Activated naive CD4-positive, alpha-beta T cell treated with anti-CD3 and anti-CD28 coated beads, Interleukin-2, amount 50 U/mL, for 16 hours (primary cell): ENCODE measurements at places on chromosomes 4 and X.

- no peak for DNase-seq
These were observed 389.4 kb downstream of the GALNTL6 start for GRCh38 chr4:172202480-172203076.

GRCh38 chr4:141046255-141046654 is 87.0 kb downstream of the RNF150 start:
- DNase-seq, result no peak

GRCh38 chr4:89765966-89766365 is 71.0 kb downstream of the SNCA start:
- DNase-seq, result no peak

GRCh38 chr4:41216294-41217019 is 2.1 kb upstream of the APBB2 start:
- DNase-seq, result peak; percentile 65

DNA sequence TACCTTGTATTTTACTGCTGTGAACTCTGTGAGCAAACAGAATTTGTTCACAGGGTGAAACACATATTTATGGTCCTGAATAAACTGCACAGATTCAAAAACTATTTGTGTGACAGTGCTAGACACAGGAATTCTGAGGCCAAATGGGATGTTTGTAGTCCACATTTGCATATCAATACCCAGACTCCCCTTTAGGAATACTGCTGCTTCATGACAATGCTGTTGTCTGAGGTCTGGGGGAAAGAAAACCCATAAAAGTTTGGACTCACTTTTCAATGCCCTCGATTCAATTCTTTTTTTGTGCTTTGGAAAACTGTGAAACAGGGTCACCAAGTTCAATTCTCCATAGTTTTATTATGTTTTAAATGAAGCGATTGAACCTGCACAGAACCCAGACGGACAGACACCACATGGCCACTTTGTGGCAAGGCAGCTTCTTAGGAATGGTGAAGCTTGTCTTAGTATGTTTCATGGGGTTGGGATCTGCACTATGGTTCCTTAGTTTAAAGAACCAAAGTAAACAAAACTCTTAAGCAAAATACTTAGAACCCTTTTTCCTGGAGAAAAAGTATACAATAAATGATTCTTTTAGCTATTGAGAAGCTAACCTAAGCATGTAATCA is 92.3 kb upstream of the MAD2L1 start:
- no peak for DNase-seq

GRCh38 chrX:146581981-146582712 is 227.4 kb upstream of the CXorf51B start:
- no peak for DNase-seq

GRCh38 chrX:88865634-88866033 is 118.6 kb downstream of the CPXCR1 start:
- DNase-seq, result no peak

GRCh38 chrX:131402124-131402811 is 113.2 kb upstream of the IGSF1 start:
- no peak for DNase-seq

GRCh38 chr4:172104539-172104938 is 291.3 kb downstream of the GALNTL6 start:
- no peak for DNase-seq

- no peak for DNase-seq
These were observed 173.8 kb upstream of the DCAF12L2 start for GRCh38 chrX:126339928-126340327.

GRCh38 chr4:86001591-86001990 is 358.3 kb downstream of the MAPK10 start:
- DNase-seq, result no peak

DNA sequence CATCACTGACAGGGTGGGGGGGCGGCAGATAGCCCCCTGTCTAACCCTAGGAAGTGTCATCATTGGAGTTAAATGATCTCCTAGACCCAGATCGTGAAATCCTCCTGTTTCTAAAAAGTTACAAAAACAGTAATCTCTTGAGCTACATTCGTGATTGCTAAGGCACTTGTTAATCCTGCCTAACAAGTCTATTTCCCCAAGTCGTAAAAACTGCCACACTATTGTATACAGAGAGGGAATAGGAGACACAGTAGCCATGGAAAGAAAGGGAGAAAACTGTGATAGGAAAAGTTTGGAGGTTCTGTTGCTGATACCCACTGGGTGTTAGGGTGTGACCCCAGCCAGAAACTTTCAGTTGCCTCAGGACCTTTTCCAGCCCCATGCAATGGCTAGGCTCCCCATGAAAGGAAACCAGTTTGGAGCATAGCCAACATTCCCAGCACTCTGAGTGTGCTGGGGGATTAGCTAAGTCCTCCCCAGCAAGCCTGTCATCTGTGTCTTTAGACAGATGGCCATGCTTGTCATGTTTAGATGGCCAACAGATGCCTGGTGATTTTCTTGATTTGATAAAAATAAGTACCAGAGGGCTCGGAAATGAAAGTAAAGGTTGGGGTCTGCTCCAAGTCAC is 63.3 kb upstream of the ANXA10 start:
- DNase-seq, result no peak

- no peak for DNase-seq
These were observed 740.9 kb downstream of the ARAP2 start for GRCh38 chr4:35503435-35503834.

- DNase-seq, result no peak
These were observed 3.2 kb upstream of the PCDH19 start for GRCh38 chrX:100413229-100413628.

GRCh38 chr4:184503869-184504300 is 29.5 kb upstream of the IRF2 start:
- DNase-seq, result no peak

GRCh38 chrX:120752431-120753082 is 122.7 kb upstream of the C1GALT1C1 start:
- DNase-seq, result no peak

DNA sequence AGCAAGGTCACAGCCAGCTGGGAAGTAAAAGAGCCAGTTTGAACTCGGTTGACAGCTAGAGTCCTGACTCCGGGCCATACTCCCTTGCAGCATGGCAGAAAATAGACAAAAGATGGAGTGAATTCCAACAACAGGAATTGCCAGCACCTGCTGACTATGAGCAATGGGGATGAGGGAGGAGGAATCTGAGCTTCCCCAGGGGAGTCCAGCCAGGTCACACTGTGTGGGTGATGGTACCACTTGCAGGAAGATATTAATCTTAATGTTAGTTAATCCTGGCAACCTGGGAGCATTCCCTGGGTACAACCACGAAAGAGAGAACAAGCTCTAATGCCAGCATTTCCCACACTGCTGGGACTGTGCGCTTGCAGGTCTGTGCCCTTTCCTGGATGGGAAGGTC is 48.1 kb upstream of the S100G start:
- DNase-seq, result no peak

DNA sequence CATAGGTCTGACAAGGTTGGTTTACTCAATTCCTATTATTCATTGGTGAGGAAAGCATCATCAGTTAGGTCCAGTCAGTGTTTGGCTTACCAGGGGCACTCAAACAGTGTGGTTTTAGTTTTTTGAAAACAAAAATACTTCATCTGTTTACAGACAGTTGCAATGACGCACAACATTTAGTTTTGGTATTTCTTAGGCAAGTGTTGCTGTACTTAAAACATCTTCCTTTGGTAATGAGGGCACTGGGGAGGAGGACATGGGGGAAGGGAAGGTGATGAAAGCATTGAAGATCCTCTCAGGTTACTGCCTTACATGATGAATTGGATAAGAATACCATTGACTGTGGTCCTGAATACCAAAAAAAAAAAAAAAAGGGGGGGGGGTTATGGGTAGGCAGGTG is 93.7 kb upstream of the MAOA start:
- DNase-seq, result no peak

DNA sequence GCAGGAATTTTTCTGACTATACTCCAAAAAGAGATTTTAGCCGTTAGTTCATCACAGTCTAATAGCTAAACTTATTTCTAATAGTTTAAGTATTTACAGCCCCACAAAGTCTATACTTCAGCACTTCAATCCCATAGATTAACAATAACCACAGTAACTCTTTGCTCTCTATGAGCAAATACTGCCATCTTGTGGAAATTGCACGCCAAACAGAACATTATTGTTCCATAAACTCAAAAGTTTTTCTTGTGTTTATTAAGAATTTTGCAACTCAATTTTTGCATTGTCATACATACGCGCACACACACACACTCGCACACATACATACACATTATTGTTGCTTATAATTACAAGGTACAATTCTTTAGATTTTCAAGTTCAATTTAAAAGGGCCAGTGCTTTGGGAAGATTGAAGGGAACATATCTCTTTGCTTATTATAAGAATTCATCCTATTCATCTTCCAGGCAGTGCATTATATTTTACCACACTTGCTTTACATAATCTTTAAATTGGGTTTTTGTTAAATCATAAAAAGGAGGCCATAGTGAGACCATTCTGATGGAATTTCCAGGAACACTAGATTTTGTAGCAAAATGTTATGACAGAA is 63.8 kb upstream of the ATOH1 start:
- DNase-seq, result no peak

DNA sequence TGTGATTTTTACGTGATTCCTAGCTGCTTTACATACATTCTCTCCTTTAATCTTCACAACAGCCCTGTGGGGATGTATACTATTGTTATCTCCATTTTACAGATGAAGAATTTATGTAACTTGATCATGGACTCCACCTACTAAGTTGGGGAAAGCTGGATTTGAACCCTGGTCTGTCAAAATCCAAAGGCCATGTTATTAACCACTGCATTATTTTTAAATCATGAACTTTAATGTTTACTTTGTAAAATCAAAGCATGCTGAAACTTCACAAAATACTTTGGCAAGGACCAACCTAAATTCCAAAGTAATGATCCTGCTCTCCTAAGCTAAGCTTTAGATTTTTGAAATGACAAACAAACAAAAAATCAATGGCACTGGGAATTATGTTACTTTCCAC is 26.1 kb downstream of the FAM47E start:
- DNase-seq, result no peak

DNA sequence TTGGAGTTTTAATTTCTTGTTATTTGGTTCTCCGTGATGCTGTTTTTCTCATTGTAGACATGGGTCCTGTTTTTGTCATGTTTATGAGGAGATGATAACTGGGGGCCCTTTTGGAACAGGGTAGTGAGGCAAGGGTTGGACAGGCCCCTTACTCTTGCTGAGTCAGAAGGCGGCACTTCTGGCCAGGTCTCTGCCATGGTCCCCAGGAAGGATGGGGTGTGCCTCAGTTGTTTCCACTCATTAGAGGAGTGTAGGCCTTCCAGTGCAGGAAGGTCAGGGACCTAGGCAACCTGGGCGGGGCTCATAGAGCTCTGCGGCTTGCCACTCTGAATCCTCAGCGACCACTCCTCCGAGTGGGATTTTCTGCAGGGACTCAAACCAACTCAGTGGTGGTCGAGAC is 68.2 kb downstream of the NELFA start:
- no peak for DNase-seq

DNA sequence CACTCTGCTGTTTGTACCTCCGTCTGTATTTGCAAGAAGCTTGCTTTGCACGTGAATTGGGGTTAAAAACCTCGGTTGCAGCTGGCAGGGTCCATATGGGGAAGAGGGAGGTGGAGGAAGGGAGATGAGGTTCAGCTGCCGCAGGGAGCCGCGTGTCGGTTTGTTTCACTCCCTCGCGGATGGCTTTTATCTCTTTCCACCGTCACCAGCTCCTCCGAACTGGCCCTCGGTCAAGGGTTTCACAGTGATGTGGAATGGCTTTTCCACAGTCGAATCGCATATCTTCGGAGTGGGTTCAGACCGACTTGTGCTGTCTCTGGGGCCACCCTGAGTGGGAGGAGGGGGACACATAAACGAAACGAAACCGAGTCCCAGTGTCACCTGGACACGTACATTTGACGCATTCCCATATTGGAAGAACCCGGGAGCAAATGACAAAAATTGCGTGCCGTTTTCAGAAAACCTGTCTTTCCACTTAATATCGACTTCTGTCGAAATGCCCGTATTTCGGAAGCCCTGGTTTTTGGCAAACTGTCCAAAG is 929 bp downstream of the ZBTB33 start:
- peak; percentile 9 for DNase-seq

- no peak for DNase-seq
These were observed 36.5 kb downstream of the ACOX3 start for GRCh38 chr4:8403976-8404375.

DNA sequence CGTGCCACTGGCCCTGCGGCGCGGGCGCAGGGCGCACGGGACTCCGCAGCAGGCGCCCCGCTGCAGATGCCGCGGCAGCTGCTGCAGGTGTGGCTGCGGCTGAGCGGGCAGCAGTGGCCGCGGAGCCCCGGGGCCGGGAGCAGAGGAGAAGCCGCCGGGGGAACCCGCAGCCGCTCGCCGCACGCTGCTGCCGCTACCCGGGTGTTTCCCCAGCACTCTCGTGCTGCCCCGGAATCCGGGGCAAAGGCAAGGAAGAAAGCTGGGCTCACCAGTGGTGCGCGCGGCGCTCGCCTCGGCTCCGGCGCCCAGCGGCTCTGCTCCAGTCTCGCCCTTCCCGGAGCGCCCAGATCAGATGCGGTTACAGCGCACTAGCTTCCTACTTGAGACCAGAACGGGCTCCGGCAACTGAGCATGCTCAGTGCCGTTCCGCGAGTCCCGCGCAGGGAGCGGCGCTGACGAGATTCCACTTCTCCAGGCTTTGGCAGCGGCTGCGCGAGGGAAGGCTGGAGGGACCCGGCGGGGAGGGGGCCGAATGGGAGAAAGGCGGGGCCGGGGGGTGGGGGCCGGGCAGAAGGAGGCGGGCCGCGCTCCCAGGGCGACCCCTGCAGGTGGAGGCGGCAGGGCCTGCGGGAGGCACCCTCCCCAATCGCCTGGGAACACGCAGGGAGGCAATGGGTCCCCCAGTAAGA is at the start of gene APBB2:
TSS of gene APBB2 (minus strand) at position 407 of the 689 bp plus-strand sequence. CDS start 181,288 bp downstream, outside the sequence.
- peak; percentile 55 for DNase-seq

DNA sequence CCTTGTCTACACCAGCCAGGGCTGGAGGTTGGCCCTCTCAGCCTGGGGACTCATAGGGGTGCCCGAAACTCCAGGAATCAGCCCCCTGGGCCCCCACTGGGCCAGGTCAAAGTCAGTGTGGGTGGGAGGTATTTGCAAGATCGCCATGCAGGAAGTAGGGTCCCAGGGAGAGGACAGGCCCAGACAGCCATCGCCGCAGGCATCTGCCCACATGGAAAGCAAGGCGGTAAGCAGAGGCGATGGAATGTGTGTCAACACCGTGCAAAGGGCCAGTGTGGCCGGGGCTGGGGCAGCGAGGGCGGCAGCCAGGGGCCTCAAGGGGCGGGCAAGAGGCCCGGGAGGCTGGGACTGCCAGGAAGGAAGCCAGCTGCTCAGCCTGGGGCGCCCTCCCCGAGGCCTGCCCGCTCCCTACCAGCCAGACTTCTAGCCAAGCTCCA is 19.3 kb upstream of the DUSP9 start:
- no peak for DNase-seq

DNA sequence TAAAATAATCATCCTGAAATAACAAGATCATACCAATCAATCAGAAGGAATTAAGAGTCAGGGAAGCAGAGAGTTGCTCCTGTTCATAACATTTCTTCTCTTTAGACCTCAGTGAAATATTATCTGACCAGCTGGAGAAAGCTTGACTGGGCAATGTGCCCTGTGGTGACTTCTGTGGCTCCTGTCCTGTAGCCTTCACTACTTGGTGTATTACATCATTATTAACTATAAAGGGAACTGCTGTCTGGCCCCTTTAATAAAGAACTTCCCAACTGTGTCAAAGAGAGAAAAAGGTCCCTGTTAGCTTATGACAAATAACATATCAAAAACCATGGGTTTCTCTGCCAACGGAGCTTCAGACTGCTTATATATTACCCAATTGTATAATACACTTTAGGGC is 18.0 kb downstream of the OPHN1 start:
- no peak for DNase-seq

GRCh38 chrX:16491461-16491860 is 158.5 kb upstream of the S100G start:
- no peak for DNase-seq
